Neural progenitor cell (in vitro differentiated cells): ENCODE measurements at places on chromosomes 4 and X. TPM values are rescaled to one million over a fixed set of nuclear protein-coding genes. Genes with fewer than 3 reads are reported as not detected.

DNA sequence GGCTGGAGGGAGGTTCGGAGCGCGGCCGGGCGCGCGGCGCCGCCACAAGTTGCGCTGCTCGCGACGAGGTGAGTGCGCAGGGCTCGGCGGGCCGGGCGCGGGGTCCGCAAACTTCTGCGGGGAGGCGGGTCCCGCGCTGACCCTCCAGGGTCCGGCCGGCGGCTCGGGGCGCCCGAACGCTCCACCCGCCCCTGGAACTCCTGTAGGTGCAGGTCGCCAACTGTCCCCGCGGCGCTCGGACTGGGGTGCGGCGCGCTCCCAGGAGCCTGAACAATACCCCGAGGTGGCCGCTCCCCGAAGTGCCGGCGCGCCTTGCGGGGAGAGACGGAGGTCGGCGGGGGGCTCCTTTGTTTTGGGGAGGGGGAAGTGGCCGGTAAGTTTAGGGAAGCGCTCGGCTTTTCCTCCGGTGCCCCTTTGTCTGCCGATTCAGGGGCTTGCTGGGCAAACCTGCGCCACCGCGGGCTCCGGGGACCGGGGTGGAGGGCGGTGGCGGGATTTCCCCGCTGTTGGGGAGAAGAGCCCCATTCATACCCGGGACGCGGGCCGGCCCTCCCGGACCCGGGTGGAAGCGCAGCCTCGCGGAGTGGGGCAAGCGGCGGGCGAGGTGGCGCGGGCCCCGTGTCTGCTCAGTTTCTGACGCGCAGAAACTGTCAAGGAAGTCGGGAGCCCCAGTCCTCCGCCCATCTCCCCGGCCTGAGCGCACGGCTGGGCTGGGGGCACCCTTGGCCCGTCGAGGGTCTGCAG, 694 bp downstream of the TBL1X start:
- no peaks in the 10 kb centered on the region for H3K27me3 ChIP-seq
- DNase-seq = peak; percentile 40
- no peaks in the 10 kb centered on the region for H3K36me3 ChIP-seq
- peak overlapping the region; percentile 78 for H3K4me3 ChIP-seq
- peaks cover 21% of the 10 kb centered on the region for H3K4me1 ChIP-seq

- DNase-seq = peak; percentile 11
- H3K27me3 ChIP-seq = peaks cover 35% of the 10 kb centered on the region
- no peaks in the 10 kb centered on the region for H3K36me3 ChIP-seq
- no peak overlapping the region for H3K4me3 ChIP-seq
Observed at GRCh38 chr4:26029568-26030131, 115.6 kb downstream of the SMIM20 start.

GRCh38 chrX:20412871-20413486, 146.3 kb upstream of the RPS6KA3 start:
- no peak for DNase-seq
- H3K27me3 ChIP-seq = no peaks in the 10 kb centered on the region
- no peaks in the 10 kb centered on the region for H3K4me1 ChIP-seq
- H3K4me3 ChIP-seq = no peak overlapping the region
- no peak overlapping the region for H3K27ac ChIP-seq

DNA sequence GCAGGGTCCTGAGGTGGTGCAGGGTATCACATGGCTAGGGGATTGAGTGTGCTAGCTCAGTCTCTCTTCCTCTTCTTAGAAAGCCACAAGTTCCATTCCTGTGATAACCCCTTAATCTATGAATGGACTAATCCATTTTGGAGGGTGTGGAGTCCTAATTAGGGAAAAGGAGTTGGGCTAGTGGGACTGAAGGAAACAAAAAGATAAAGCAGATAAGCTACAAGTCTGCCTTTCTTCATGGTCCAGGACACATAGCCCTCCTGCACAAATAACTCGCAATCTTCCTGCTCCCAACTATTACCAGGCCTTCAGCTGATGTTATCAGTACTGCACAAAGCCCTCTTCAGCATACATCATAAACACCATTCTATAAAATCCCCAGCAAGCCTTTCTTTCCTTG, 44.2 kb downstream of the ZNF81 start:
- no peaks in the 10 kb centered on the region for H3K36me3 ChIP-seq
- no peaks in the 10 kb centered on the region for H3K27me3 ChIP-seq
- no peak overlapping the region for H3K4me3 ChIP-seq
- DNase-seq = no peak
- H3K4me1 ChIP-seq = no peaks in the 10 kb centered on the region
- no peak overlapping the region for H3K27ac ChIP-seq

GRCh38 chr4:175421506-175421905, 390.6 kb downstream of the GPM6A start:
- no peak for DNase-seq
- H3K27me3 ChIP-seq = no peaks in the 10 kb centered on the region
- H3K4me1 ChIP-seq = no peaks in the 10 kb centered on the region
- H3K36me3 ChIP-seq = no peaks in the 10 kb centered on the region

- peaks cover 15% of the 10 kb centered on the region for H3K4me1 ChIP-seq
- H3K27ac ChIP-seq = no peak overlapping the region
Observed at GRCh38 chr4:6372649-6373525, 99.5 kb downstream of the PPP2R2C start.

- no peaks in the 10 kb centered on the region for H3K36me3 ChIP-seq
- no peak overlapping the region for H3K27ac ChIP-seq
- H3K4me3 ChIP-seq = no peak overlapping the region
- no peaks in the 10 kb centered on the region for H3K27me3 ChIP-seq
Observed at GRCh38 chr4:85732124-85732523, 257.2 kb downstream of the ARHGAP24 start.

DNA sequence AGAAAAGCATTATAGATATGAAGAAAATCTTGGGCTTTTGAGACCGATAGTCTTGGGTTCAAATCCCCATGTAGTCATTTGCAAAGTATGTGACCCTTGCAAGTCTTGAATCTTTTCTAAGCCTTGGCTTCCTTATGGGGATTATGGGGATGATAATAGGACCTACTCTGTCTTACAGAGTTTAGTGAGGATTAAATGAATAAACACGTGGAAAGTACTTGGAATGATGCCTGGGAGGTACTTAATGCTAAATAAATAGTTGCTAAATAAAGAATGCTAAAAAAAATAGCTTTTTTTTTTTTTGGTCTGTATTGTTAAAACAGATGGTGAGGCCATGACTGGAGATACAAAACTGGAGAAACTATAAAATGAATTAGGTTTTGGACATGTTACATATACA, 292.7 kb downstream of the GPAT3 start:
- H3K4me3 ChIP-seq = no peak overlapping the region
- no peaks in the 10 kb centered on the region for H3K36me3 ChIP-seq
- H3K4me1 ChIP-seq = peaks cover 3% of the 10 kb centered on the region
- H3K27ac ChIP-seq = no peak overlapping the region
- H3K27me3 ChIP-seq = no peaks in the 10 kb centered on the region

DNA sequence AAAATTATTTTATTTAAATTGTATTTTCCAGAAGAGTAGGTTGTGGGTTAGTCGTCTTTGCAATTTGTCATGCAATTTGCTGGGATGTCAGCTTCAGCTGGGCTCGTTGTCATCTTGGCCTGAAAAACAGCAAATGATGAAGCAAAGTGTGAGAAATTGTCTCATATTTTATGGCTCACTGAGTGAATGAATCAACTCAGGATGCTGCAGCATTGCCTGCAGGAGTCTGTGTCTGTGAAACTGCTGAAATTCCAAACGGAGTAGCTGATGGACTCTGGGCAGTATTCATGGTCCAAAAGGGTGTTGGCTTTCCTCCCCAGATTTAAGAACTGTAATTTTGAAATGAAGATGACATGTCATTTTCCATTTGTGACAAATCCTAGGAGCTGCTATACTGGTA, 37.2 kb downstream of the CXCL8 start:
- no peak overlapping the region for H3K4me3 ChIP-seq
- DNase-seq = no peak
- no peaks in the 10 kb centered on the region for H3K36me3 ChIP-seq
- no peaks in the 10 kb centered on the region for H3K4me1 ChIP-seq

DNA sequence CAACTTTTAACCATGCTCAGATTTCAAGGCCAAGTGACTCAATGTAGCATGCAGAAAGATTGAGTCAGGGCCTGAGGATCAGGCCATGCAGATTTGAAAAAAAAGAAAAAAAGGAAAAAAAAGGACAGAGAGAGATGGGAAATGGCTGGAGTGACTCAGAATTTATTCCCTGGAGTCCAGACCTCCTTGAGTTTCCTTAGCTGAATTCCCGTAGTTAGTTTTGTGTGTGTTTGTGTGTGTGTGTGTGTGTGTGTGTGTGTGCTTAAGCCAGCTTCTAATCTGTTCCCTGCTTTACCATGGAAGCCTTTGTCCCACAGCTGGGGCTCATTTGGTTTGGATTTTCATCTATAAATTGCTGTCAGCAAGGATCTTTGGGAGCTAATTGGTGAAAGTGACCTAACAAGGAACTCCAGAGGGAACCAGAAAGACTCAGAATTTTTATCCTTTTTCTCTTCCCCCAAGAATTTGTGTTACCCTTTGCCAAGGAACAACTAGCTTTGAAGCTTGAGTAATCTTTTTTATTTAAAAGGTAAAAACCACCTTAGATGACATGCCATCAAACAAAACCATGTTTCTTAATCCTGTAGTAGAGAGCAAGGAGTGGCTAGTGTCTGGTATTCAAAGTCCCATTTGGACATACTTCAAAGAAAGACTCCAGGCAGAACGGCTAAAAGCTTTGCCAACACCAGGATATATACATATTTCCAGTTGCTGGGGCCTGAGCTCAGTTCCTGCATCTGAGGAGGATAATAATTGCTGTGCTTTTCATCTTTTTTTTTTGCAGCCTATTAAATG, 109.0 kb upstream of the DDIT4L start:
- H3K27me3 ChIP-seq = no peaks in the 10 kb centered on the region
- H3K4me3 ChIP-seq = no peak overlapping the region
- H3K4me1 ChIP-seq = peaks cover 13% of the 10 kb centered on the region
- peak; percentile 55 for DNase-seq
- peak overlapping the region; percentile 41 for H3K27ac ChIP-seq

The IKBKG gene
- 11.7 and 13.2 TPM in 2 replicates for total RNA-seq

The ANOS1 gene
- total RNA-seq = 31.3 and 45.7 TPM in 2 replicates

The ADGRL3 gene
- total RNA-seq = 70.0 and 93.6 TPM in 2 replicates

The ETDA gene
- total RNA-seq = not detected in 2 replicates

The MAGT1 gene
- total RNA-seq = 55.1 and 70.0 TPM in 2 replicates
